Cortex of kidney (tissue), 1 donor: ENCODE measurements at places on chromosomes 6 and 20.

DNA sequence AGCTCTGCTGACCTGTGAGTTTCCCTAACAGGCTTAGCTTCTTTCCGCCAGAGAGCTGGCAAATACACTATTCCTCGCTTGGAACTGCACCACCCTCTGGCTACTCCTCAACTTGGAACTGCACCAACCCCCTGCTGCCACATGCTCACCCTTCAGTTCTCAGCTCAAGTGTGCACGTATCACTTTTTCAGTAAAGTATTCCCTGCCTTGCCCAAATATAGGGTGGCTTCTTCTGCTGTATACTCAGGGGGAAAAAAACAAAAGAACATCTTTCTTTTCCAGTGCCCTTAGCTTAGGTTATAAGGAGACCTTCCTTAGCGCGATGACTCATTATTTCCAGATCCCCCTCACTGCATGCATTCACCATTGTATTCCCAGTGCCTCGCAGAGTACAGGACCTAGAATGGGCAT lies 21.2 kb downstream of the GNAS-AS1 start:
- DNase-seq = no peak

- no peak for DNase-seq
Measured at GRCh38 chr20:53454675-53455276, 138.9 kb downstream of the ZNF217 start.

DNA sequence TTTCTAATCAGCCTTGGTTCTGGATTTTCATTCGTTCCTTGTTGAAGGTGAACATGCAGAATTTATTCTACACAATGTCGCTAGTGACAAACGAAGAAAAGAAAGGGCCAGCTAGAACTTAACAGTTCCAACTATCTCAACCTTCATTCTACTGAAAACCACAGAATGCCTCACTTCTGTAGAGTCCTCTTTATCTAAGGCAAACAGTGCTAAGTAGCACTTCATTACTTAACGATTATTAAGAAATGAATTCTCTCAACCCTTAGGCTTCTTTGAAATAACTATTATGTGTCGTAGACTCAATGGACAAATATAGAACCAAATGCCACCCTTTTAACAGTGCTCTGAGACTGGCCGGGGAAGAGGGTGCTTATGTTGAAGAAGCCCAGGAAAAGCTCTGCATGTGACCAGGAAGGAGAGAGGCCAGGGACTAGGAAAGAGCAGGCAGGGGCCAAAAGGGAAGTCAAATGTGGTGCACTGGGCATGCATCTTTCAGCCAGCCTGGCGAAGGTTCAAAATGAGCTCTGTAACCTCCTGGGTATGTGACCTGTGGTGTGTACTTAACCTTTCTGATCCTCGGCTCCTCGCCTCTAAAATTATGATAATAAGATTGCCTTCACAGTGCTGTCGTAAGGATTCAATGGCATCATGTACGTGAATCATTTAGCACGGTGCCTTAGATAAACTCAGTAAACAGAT lies 55.4 kb upstream of the BMP2 start:
- no peak for DNase-seq

DNA sequence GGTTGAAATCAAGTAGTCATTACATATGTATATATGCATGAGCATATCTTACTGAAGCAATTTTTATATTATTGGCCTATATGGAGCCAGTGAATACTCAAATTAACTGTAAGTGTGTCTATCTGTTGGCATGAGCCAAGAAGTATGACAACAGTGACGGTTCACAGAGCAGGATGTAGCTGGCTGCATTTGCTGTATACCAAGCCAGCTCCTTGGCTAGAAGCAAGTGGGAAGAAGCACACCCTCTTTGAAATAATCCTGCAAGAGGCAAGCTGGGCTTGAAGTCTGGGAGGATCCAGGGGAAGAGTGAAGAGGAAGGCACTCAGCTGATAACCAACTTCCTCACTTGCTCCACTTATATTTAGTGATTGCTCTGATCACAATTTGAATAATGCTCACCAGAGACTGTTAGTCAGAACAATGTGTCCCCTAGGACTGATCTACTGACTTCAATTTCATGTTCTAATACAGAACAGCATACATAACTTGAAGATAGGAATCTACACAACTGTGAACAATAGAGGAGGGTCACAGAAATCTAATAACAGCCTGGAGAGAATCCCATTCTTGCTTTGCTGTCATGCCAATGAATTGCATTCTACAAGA lies 497.3 kb downstream of the PRKN start:
- no peak for DNase-seq

GRCh38 chr20:59386809-59387208 lies 86.4 kb downstream of the EDN3 start:
- no peak for DNase-seq

DNA sequence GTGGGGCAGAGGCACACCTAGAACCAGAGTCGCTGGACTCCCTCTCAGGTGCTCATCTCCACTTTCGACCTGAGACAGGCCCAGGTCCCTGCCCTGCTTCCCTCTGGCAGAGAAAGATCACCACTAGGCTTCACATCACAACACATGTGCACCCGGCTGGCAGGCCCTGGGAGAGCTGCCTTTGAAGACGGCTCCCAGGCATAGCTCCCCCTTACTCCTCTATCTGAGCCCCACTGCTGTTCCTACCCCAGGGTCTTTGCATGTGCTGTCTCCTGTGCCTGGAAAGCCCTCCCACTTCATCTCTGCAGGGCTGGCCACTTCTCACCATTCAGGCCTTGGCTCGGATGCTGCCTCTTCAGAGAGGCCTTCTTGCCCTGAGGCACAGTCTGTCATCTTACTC lies 89.2 kb downstream of the NOL4L start:
- no peak for DNase-seq

DNA sequence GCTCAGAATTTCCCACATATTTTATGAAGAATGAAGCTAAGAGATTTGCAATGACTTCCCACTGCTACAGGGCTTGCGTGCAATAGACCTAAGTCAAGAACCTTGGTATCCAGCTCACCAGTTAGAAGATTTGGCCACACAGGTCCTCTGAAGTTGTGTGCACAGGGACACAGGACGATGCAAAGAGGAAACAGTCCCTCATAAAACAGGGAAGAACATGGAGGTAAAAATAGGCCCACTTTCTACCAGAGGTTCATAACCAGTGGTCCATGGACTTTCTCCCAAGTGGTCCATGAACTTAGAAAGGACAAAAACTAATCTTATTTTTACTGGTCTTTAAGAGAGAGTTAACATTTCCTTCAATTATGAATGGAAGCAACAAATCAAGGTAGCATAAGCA lies 1.3 kb downstream of the ZKSCAN4 start:
- no peak for DNase-seq

DNA sequence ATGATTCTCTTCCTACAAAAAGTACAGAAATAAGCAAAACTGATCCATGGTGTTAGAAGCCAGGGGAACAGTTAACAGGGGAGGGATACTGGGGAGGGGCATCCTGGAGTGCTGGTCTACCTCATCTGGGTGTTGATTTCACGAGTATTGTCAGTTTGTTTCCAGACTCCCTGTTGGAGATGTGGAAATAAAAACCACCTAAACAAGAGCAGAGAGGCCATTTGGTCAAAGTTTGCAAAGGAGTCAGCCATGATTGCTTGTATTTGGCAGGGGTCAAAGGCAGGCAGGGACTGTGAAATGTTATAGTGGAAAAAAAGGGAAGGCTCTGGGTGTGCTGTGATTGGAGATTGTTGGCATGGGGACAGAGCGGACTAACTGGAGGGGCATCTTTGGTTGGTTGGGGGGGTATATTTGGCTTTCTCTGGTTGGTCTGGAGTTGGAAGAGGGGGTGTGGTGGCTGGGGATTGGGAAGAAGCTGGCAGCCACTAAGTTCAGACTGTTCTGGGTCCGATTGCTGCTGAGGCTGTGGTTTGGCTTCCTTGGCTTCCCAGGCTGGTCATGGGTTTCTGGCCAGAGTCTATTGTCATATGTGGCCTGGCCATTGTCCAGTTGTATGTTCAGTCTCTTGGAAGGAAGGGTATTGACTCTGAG lies 14.9 kb upstream of the PANK2 start:
- no peak for DNase-seq
